Tongue (tissue), 3 donors: ENCODE measurements at places on chromosomes 16 and 17. TPM values are rescaled to one million over a fixed set of nuclear protein-coding genes. Genes with fewer than 3 reads are reported as not detected.

The DECR2 gene
- total RNA-seq = 14.1 TPM

The OTOP3 gene
- 1.4 TPM for total RNA-seq

The CHST4 gene
- 0.21 TPM for total RNA-seq

The KRT13 gene
- total RNA-seq = 1,847 TPM

The FBXW10 gene
- total RNA-seq = 0.31 TPM

The SEZ6L2 gene
- 4.7 TPM for total RNA-seq

The CCL5 gene
- total RNA-seq = 3.5 TPM

The PPP1R1B gene
- total RNA-seq = 7.1 TPM

The KRT31 gene
- total RNA-seq = 6.1 TPM

The KCNJ18 gene
- total RNA-seq = not detected

The EXOC3L1 gene
- 3.6 TPM for total RNA-seq

The CD300LD gene
- not detected for total RNA-seq

The GP1BA gene
- total RNA-seq = not detected

The CCL14 gene
- 0.92 TPM for total RNA-seq

The METTL9 gene
- total RNA-seq = 164 TPM

The TNFRSF13B gene
- not detected for total RNA-seq

The TP53TG3B gene
- total RNA-seq = not detected

The CDT1 gene
- total RNA-seq = 12.2 TPM

The ABCA5 gene
- 52.8 TPM for total RNA-seq

The NACA2 gene
- not detected for total RNA-seq

The PHAF1 gene
- total RNA-seq = 16.3 TPM

The TP53TG3C gene
- not detected for total RNA-seq

The TEX19 gene
- total RNA-seq = not detected

The RDM1 gene
- total RNA-seq = 1.6 TPM

The OR1A1 gene
- not detected for total RNA-seq

The TSNAXIP1 gene
- 1.1 TPM for total RNA-seq

The FOXL1 gene
- total RNA-seq = 1.8 TPM

The WNT3 gene
- total RNA-seq = 1.4 TPM

The GPRC5B gene
- total RNA-seq = 60.0 TPM

The YBX2 gene
- 0.51 TPM for total RNA-seq

The TMEM204 gene
- 19.3 TPM for total RNA-seq

The MT1E gene
- total RNA-seq = 16.3 TPM

The TSR3 gene
- total RNA-seq = 49.6 TPM

The CACNG1 gene
- 44.4 TPM for total RNA-seq

The AOC2 gene
- total RNA-seq = 1.4 TPM

The CEP295NL gene
- total RNA-seq = 5.9 TPM

The CCL22 gene
- total RNA-seq = not detected

The SCNN1B gene
- total RNA-seq = 3.8 TPM

The TP53I13 gene
- total RNA-seq = 54.5 TPM

The RAB26 gene
- not detected for total RNA-seq

The KRTAP3-2 gene
- not detected for total RNA-seq

The FOXJ1 gene
- total RNA-seq = 0.51 TPM

The RNF43 gene
- total RNA-seq = 3.5 TPM

The CCL8 gene
- total RNA-seq = 0.51 TPM

The SPNS3 gene
- 1.1 TPM for total RNA-seq

The ITGAD gene
- total RNA-seq = not detected

The PPM1E gene
- 1.5 TPM for total RNA-seq

The VAT1L gene
- total RNA-seq = 2.3 TPM

The AANAT gene
- not detected for total RNA-seq

The HOXB1 gene
- not detected for total RNA-seq

The BAIAP2 gene
- total RNA-seq = 73.9 TPM

The TNFSF13 gene
- total RNA-seq = 6.6 TPM

The PDE6G gene
- not detected for total RNA-seq

The ATP5PD gene
- 299 TPM for total RNA-seq

The IGSF6 gene
- 1.3 TPM for total RNA-seq

The SLC35G6 gene
- not detected for total RNA-seq

The KRT36 gene
- total RNA-seq = not detected

The KRTAP4-7 gene
- not detected for total RNA-seq

The NOG gene
- 8.9 TPM for total RNA-seq
